ENCODE measurements at places on chromosomes 16 and 17.

DNA sequence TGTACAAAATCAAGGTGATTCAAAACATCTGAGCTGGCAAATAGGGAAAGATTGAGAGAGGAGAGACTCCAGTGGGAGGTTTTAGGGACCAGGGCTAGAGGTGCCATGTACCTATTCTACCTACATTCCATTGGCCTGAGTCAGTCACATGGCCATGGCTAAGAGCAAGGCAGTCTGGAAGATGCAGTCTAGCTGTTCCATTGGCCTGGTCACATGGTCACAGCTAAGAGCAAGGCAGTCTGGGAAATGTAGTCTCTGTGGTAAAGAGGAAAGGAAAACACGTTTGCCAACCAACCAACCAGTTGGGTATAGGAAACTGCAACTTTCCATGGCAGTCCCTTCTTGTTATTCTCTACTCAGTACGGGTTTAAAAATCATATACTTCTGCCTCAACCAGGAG, 369.1 kb downstream of the XYLT1 start:
- DNase-seq: no peak

DNA sequence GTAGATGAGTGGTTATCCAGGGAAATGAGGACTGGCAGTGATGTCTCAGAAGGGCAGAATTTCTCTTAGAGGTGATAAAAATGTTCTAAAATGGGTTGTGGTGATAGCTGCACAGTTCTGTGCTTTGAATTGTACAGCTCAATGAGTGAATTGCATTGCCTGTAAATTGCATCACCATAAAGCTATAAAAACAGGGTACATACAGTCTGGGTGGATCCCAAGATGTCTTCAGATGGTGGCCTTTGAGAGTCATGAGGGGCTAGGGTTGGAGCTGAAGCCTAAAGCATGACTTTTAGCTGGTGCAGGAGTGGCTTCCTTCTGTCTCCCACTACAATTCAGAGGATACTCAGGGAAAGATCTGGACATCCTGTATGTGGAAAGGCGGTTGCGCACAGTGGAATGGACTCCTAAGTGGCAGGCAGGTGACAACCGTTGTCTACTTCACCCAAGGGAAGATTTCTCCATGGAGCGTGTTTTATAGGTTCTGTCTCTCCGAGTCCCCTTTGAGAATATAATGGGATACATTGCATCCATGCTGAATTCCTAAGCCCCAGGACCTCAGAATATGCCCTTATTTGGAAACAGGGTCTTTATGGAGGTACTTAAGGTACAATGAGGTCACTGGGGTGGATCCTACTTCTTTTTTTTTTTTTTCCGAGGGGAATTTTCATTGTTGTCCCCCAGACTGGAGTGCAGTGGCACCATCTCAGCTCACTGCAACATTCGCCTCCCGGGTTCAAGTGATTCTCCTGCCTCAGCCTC, 1.6 kb upstream of the IL32 start:
- DNase-seq: no peak

DNA sequence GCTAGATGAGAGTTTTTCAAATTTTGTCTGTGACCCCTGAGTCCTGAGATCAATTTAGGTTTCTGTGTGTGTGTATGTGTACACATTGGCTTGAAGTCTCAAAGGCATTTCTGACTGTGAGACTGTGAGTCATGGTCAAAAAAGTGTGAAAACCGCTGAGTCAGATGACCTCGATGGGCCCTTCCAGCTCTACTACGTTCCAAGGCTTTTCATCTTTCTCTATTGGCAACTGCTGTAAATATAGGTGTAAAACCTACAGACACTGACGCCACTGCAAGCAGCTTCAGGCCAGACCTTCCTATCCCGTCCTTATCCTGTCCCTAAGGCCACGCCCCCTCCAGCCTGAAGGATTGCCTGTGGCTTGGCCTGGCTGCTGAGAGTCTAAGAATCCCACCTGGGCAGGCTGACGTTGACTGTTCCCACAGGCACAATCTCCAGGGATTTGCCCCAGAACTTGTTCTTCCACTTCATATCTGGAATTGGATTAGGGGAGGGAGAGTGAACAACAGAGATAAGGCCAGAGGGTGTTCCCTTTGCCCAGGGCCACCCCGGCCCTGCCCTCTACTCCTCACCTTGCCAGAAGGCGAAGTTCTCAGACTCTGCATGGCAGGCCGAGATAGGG, 11.3 kb downstream of the OSBPL7 start:
- peak; percentile 87 for DNase-seq

GRCh38 chr17:12365805-12366204, 299.9 kb upstream of the MYOCD start:
- DNase-seq: no peak

DNA sequence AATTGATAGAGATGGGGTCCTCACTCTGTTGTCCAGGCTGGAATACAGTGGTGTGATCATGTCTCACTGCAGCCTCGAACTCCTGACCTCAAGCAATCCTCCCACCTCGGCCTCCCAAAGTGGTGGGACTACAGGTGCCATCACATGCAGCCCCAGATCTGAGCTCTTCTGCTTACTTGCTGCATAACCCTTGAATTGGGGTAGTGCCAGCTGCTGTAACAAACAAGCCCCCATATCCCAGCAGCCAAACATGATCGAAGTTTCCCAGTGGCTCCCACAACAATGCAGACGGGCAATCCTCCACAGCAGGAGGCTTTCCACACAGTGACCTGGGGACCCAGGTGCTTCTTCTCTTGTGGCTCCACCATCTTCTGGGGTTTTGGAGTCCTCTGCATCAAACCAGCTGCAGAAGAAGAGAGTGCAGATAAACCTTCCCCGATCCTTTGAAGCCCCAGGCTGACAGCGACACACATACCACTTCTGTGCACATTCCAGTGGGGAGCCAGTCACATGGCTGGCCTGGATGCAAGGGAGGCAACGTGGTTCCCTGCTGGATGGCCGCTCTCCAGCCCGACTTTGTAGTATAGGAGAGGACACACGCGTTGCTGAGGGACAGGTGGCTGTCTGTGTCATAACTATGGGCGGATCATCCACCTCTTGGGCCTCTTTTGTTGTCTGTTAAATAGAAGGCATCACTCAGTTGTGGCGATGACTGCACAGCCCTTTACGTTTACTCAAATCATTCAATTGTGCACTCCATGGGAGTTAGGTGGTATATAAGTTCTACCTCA, 16.7 kb downstream of the SBK1 start:
- DNase-seq: no peak

DNA sequence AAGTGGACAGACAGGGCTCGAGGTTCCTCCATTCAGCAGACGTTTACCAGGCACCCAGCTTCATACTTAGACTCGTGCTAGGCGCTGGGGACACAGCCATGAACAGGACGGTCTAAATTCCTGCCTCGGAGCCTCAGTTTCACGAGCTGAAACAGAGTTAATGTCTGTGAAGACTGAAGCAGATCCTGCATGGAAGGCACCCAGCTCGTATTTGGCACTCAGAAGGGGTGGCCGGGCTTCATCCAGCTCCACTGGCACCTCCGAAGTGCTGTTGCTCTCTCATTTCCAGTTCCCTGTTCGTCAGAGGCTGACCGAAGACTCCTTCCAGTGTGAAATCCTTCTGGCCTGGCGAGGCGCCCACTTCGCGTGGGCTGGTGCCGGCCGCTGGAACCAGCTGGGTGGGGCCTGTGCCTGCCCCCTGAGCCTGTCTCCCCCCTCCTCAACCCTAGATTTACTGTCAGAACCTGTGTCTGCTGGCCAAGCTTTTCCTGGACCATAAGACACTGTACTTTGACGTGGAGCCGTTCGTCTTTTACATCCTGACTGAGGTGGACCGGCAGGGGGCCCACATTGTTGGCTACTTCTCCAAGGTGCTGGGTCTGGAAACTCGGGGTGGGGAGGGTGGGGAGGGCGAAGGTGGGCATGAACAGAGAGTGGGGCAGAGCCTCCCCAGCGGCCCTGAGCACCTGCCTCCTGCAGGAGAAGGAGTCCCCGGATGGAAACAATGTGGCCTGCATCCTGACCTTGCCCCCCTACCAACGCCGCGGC, 5.8 kb downstream of the PRSS8 start:
- DNase-seq: no peak
